ENCODE measurements at places on chromosomes 1 and 21. TPM values are rescaled to one million over a fixed set of nuclear protein-coding genes. Genes with fewer than 3 reads are reported as not detected.

UBXN10 gene
- total RNA-seq = 1.4 TPM

FCER1A gene
- not detected for total RNA-seq

LCE1C gene
- total RNA-seq = not detected

HHIPL2 gene
- 0.23 TPM for total RNA-seq

PRDM16 gene
- total RNA-seq = 11.7 TPM

- no peak overlapping the region for H3K27ac ChIP-seq
- no peak for DNase-seq
- H3K4me1 ChIP-seq = peaks cover 8% of the 10 kb centered on the region
- no peaks in the 10 kb centered on the region for H3K36me3 ChIP-seq
- no peak overlapping the region for H3K4me3 ChIP-seq
Observed at GRCh38 chr1:97608272-97608671, 312.6 kb downstream of the DPYD start.

DNA sequence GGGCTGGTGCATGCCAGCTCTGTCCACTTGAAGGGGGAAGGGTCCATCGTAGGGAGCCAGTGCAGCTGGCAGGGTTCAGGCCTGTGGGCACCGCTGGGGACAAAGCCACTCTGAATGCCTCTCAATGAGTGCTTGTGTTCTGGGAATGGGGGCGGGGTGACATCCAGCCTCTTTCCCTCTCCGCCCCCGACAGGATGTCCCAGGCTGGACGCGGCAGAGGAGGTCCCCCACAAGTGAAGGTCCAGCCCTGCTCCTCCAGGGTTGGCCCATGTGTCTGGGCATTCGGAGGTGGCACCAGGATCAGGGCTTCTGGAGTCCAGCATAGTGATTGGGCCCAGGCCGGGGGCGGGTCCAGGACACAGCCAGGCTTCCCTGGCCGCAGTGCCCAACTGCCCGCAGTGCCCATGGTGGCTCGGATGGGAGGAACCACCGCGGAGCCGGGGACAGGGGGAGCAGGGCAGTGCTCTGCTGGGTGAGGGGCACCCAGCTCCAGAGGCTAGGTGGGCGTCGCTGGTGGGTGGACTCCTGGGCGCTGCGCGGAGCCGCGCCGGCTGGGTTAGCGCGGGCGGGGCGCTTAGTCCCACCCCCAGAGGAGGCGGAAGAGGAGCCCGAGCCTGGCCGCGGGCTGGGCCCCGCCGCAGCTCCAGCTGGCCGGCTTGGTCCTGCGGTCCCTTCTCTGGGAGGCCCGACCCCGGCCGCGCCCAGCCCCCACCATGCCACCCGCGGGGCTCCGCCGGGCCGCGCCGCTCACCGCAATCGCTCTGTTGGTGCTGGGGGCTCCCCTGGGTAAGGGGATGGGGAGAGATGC is at the start of gene SHISA4:
Gene SHISA4 (plus strand): TSS at position 617 of the 808 bp plus-strand sequence. CDS start 97 bp downstream, at position 714.
- no peaks in the 10 kb centered on the region for H3K36me3 ChIP-seq
- H3K4me1 ChIP-seq = peaks cover 25% of the 10 kb centered on the region
- peak within 1 kb of the TSS; percentile 87 for H3K27ac ChIP-seq
- peaks cover 12% of the 10 kb centered on the region for H3K27me3 ChIP-seq
- peak; percentile 48 for DNase-seq
- peak within 1 kb of the TSS; percentile 88 for H3K4me3 ChIP-seq

DNA sequence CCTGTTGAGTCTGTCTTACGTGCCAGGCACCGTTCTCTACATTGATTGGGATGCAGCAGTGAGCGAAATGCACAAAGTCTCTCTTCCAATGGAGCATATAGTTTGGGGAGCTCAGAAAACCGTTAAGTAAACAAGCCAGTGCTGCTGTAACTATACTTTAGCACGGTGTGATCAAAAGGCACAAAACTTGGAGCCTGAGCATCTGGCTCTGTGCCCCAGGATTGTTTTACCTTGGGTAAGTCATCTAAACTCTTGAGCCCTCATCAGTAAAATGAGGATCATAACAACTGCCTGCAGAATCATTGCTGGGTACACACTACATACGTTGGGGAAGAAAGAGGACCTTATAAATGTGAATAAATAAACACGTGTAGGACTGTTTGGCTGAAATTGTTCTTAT is 1.8 kb downstream of the HHIPL2 start:
- peaks cover 6% of the 10 kb centered on the region for H3K27me3 ChIP-seq
- H3K4me1 ChIP-seq = peaks cover 4% of the 10 kb centered on the region
- no peak overlapping the region for H3K27ac ChIP-seq
- H3K36me3 ChIP-seq = no peaks in the 10 kb centered on the region

DNA sequence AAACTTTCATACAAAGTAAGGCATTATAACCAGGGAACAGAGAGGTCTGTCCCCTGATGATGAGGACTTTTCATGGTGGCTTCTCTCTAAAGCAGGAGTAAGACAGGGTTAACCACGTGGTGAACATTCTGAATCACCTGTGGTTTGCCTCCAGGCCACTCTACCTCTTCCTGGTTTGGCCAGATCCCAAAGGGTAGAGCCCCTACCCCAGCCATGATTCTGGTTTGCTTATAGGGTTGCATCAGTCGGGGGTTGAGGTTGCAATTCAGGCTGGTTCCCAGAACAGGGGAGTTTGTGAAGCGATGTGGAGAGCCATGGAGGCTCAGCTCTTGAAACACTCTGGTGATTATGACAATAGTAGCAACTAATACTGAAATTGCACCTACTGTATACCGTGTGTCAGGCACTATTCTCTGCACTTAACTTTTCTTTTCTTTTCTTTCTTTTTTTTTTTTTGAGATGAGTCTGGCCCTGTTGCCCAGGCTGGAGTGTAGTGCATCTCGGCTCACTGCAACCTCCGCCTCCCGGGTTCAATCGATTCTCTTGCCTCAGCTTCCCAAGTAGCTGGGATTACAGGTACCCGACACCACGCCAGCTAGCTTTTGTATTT is 8.3 kb downstream of the CNR2 start:
- H3K27ac ChIP-seq = no peak overlapping the region
- H3K4me1 ChIP-seq = no peaks in the 10 kb centered on the region
- no peak overlapping the region for H3K4me3 ChIP-seq
- H3K36me3 ChIP-seq = no peaks in the 10 kb centered on the region
- no peak for DNase-seq

DNA sequence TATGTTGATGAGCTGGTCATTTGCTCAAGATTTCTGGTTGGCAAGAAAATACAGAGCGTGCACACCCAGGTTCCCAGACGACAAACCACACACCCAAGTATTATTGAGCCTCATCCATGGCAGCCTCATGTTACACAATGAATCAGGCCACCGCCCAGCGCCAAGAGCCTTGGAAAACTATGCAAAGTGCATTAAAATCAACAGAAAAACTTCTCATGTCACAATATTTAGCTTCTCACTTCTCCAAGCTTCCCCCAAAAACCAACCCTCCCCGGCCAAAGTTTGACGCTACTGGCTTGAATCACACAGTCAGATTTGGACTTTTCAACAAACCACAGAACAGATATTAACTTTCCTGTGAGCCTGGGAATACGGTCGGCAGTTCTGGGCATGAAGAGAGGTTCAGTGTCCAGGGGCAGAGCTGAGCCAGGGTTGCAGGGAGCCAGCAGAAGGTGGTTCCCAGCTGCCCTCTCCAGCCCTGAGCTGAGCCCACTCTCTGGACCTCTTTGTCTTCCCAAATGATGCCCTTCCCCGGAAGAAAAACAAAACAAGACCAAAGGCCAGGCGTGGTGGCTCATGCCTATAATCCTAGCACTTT is 71.1 kb downstream of the SETD4 start:
- no peaks in the 10 kb centered on the region for H3K36me3 ChIP-seq
- DNase-seq = no peak
- H3K4me1 ChIP-seq = no peaks in the 10 kb centered on the region

DNA sequence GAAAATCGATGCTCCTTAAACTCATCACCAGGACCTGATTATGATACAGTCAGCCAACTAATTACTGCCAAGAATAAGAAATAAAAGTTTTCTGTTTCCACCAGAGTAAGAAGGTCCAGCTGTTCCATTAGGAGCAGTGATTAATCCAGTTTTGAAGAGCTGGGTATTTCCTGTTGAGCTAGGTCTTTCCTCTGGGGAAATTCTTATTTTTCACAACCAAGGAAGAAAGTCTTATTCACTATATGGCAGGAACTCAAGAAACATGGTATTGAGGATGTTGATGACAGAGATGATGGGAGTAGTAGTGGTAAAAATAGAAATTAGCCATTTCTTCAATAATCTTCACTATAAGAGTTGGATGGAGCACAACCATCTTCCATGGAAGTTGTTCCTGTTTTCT is 374.6 kb upstream of the RUNX1 start:
- H3K36me3 ChIP-seq = peaks cover 7% of the 10 kb centered on the region
- H3K4me3 ChIP-seq = no peak overlapping the region
- H3K27me3 ChIP-seq = peaks cover 9% of the 10 kb centered on the region
- H3K4me1 ChIP-seq = peaks cover 6% of the 10 kb centered on the region
- no peak overlapping the region for H3K27ac ChIP-seq

DNA sequence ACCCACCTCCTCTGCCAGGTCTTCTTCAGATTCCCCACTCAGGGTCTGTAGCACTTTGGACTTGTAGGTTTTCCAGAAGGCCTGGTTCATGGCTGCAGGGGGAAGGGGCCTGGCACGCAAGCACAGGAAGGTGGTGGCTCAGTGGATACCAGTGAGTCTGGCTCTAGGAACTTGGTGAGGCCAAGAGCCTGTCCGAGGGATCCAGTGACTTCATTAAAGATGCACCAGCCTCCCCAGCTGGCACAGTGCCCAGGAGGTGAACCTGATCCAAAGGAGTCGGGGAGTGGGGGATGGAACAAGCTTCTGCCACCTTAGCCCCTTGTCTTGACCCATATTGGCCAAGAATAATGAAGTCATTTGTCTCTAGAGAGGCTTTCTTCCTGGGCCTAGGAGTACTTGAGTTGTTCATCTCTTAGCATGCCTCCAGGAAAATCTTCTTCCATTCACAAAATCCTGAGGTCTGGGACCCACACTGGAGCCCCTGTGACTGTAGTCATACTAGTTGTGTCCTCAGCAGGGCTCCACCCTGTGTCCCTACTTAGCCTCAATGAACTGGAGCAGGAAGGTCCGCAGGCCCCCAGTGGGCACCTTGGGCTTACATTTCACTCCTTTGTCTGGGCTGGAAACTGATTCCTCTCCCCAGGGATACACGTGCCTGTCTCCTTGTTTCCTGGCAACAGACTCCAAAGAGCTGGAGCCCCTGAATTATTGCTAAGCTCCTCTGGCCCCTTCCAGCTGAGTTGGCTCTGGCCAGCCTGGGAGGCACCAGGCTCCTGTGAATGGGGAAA is at the start of gene C1orf232:
Gene C1orf232 (minus strand): TSS at position 554 of the 788 bp plus-strand sequence. CDS start 464 bp downstream, at position 90.
- peaks cover 38% of the 10 kb centered on the region for H3K4me1 ChIP-seq
- DNase-seq = peak; percentile 45
- no peaks in the 10 kb centered on the region for H3K27me3 ChIP-seq
- peak within 1 kb of the TSS; percentile 90 for H3K4me3 ChIP-seq
- H3K27ac ChIP-seq = peak within 1 kb of the TSS; percentile 89

DNA sequence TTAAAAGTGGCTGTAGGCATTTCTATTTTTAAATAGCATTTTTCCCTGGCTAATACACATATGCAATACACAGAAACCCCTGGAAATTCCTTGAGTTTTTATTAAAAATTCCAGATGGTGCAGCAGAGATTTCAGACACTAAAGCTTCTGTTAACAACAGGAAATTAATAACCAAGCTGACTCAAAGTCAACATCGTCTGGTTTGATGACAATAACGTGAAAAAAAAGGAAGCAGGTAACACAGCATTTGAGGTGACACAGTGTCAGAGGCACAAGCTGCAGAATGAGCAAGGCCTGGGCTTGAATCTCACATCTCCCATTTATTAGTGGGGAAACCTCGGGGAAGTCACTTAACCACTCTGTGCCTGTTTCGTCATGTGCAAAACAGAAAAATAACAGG is 64.6 kb upstream of the GJB5 start:
- H3K4me3 ChIP-seq = no peak overlapping the region
- DNase-seq = no peak
- peaks cover 4% of the 10 kb centered on the region for H3K4me1 ChIP-seq
- peaks cover 40% of the 10 kb centered on the region for H3K27me3 ChIP-seq
- H3K27ac ChIP-seq = no peak overlapping the region
- H3K36me3 ChIP-seq = no peaks in the 10 kb centered on the region

- H3K36me3 ChIP-seq = no peaks in the 10 kb centered on the region
- no peak for DNase-seq
- peaks cover 16% of the 10 kb centered on the region for H3K4me1 ChIP-seq
- H3K27ac ChIP-seq = no peak overlapping the region
- H3K27me3 ChIP-seq = no peaks in the 10 kb centered on the region
Observed at GRCh38 chr1:95069710-95070093, 3.0 kb downstream of the ALG14 start.

GRCh38 chr1:29264773-29265389 is 28.6 kb downstream of the PTPRU start:
- no peaks in the 10 kb centered on the region for H3K4me1 ChIP-seq
- peaks cover 44% of the 10 kb centered on the region for H3K27me3 ChIP-seq
- H3K36me3 ChIP-seq = no peaks in the 10 kb centered on the region
- no peak overlapping the region for H3K4me3 ChIP-seq

DNA sequence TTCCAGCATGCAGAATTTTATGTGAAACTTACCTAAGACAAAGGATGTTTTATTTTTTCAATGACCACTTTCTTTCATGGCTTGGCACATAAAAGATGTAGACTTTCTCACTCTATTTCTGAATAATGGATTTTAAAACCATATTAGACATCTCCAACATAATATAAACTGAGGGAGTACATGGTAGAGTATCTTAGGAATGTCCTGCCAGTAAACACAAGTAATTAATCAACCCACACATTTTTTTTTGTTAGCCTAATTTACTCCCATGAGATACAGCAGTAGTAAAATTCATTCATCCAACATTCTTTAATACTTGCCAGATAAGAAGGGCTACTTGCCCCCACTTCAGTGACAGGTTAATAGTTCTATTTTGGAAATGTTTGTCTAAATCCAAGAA is 235.4 kb upstream of the ADAMTS5 start:
- H3K27ac ChIP-seq = no peak overlapping the region
- peaks cover 6% of the 10 kb centered on the region for H3K4me1 ChIP-seq
- no peaks in the 10 kb centered on the region for H3K27me3 ChIP-seq
- H3K4me3 ChIP-seq = no peak overlapping the region
- no peaks in the 10 kb centered on the region for H3K36me3 ChIP-seq
- no peak for DNase-seq

DNA sequence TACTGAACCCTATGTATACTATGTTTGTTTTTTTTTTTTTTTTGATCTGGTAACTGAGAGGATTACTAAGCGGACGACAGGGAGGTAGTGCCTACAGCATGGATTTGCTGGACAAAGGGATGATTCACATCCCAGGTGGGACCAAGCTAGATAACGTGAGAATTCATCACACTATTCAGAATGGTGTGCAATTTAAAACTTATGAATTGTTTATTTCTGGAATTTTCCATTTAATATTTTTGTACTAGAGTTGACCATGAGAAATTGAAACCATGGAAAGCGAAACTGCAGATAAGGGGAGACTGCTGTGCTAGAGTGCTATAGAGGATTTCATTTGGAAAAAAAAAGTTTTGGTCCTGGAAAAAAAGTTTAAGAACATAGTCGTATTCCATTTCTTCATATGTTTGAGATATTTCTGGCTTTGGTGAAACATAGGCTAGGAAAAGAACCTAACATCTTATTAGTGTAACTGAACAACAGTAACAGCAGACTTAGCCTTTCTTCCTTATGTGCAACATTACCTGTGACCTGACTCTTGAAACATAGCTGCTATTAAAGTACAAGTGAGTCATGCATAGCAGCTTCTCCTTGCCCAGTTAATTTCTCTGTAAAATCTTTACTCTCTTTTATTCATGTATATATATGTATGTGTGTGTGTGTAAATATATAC is 202.5 kb downstream of the FGGY start:
- H3K27me3 ChIP-seq = no peaks in the 10 kb centered on the region
- no peak overlapping the region for H3K4me3 ChIP-seq
- peaks cover 7% of the 10 kb centered on the region for H3K4me1 ChIP-seq
- no peak overlapping the region for H3K27ac ChIP-seq
- DNase-seq = no peak
- H3K36me3 ChIP-seq = peaks cover 6% of the 10 kb centered on the region

GRCh38 chr1:113904293-113904673 is 316 bp downstream of the AP4B1 start:
- peaks cover 29% of the 10 kb centered on the region for H3K4me1 ChIP-seq
- H3K36me3 ChIP-seq = peaks cover 7% of the 10 kb centered on the region
- peak overlapping the region; percentile 98 for H3K4me3 ChIP-seq
- DNase-seq = no peak
- no peaks in the 10 kb centered on the region for H3K27me3 ChIP-seq
- H3K27ac ChIP-seq = peak overlapping the region; percentile 94
